AG08395 (cell line): ENCODE measurements at places on chromosomes 2 and 18.

DNA sequence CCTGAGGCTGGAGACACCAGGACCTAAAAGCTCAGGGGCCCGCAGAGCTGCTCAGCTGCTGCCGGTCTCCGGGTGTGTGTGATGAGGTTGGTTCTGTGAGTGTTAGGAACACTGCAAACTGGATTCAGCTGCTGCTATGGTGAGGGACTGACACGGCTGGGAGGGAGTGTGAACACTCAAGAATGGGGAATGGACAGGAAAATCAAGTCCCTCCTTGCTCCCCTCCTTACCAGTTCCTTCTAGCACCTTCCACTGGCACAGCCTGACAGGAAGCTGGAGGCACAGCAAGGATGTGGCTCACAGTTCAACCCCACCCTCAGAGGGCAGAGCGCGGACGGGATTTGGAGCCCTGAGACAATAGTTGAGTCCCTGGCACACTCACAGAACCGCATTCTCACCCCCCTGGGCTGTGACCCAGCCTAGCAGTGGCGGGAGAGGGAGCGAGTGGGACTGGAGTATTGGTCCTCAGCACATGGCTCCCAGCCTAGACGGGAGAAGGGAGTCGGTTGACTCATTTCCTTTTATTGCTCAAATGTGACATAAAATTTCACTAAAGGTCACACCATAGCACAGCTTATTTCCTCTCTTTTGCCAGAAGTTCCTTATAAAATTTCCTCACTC, 42.5 kb downstream of the LRRC30 start:
- DNase-seq, result peak; percentile 54

GRCh38 chr2:23658466-23658942, 268.4 kb downstream of the ATAD2B start:
- no peak for DNase-seq

DNA sequence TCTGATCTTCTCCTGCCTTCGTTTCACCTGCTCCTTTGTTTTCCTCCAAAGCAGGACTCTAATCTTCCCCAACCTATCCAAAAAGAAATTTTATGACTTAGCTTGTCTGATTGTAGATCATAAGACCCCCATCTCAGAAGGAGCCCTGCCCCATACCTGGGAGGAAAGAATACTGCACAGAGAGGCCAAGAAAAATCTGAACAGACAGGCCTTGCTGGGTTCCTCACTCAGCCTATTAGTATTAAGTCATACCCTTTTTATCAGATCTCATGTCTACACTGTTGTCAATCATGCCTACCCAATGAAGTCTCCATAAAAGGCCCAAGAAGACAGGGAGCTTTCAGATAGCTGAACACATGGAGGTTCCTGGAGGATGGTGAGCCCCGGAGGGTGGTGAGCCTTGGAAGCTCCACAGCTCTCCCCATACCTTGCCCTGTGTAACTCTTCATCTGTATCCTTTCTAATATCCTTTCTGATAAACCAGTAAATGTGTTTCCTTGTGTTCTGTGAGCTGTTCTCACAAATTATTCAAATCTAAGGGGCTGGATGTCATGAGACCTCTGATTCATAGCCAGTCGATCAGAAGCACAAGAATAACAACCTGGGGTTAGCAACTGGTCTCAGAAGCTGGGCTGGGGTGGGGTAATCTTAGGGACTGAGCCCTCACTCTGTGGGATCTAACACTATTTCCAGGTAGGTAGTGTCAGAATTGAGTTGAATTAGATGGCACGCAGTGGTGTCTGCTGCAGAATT, 108.8 kb downstream of the SPOPL start:
- DNase-seq, result no peak

- DNase-seq, result no peak
Measured at GRCh38 chr18:6200204-6200774, 214.4 kb downstream of the L3MBTL4 start.

DNA sequence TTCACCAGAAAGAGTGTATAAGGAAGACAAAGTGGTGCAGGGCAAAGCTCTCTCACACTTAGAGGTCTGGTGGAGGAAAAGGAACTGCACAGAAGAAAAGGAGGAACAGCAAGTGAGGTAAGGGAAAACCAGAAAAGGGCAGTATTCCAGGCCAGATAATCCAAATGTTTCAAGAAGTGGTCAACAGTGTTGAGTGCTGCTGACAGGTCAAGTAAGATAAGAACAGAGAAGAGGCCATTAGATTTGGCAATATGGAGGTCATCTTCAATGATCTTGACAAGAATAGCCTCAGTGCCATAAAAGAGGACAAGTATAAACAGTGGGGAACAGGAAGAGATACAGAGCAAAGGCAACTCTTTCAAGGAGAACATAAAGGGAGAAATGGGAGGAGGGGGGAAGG, 15.0 kb downstream of the ADD2 start:
- no peak for DNase-seq

DNA sequence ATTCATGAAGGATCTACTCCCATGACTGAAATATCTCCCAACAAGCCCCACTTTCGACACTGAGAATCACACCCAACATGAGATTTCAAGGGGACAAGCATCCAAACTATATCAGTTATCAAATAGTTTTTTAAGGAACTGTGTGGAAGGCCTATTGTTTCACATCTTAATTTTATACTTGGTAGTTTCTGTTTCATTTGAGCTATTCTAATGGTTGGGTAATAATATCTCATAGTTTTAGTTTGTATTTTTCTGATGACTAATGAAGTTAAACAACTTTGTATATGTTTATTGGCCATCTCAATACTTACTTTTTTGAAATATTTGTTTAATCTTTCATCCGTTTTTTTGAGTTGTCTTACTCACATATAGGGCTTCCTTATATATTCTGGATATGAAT, 135.0 kb downstream of the SCG2 start:
- no peak for DNase-seq

DNA sequence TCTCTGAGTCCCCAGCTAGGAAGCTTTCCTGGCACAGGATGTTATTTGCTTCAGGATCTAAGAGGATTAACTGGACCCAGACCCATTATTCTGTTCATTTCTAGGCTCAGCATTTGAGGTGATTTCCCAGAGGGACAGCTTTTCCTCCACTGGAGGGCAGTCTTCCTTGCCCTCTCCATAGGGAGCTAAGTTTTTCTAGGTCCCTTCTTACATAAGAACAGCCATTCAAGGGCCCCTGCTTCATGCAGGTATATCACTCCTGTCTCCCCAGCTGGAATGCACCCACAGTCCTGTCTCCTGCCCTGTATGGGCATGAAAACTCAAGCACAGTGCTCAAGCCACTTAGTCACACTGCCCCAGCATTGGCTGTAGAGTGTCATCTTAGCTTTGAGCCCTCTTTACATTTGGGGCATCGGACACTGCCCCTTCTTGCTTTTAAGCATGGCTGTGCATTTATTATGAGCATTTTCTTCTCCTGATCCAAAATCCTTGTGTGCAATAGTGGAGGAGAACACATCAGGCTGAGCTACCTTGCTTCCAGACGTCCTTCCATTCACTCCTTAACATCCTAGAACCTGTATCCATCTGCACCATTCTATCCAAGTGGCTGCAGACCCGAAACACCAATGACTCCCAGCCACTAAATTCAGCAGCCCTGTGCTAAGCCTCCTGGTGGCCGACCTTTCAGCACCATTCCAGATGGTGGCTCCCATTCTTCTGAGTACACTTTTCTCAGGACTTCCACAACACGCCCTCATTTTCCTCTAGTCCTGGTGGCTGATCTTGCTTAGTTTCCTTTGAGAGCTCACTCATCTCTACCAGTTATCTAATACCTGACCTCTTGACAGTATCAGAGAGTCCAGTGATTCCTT, 80.0 kb downstream of the COPS8 start:
- DNase-seq, result no peak

- no peak for DNase-seq
Measured at GRCh38 chr2:132538331-132538855, 121.8 kb downstream of the GPR39 start.

DNA sequence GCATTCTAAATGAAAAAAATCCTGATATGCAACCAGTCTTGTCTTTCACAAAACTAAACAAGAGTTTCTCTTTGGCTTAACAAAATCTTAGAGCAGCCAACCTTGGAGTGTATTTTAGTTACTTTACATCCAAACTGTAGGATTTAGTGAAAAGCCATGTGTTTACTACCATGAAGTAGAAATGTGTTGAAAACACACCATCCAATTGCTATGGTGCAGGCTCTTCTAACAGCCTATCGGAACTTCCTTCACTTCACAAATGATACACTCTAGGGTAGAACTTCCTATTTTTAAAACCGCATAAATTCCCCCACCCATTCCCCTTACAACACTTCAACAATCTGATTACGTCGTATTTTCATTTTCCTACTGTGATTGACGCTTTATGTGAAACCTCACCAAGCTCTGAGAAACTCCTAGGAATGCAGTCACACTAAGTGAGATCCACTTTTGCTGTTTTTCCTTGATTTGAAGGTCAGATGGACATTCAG, 74.4 kb upstream of the MAP4K4 start:
- DNase-seq, result no peak
